ENCODE measurements at places on chromosomes 5 and 9.

GRCh38 chr5:73322437-73323076 is 126.0 kb downstream of the FOXD1 start:
- DNase-seq = no peak

GRCh38 chr5:175162036-175162435 is 281.9 kb downstream of the DRD1 start:
- no peak for DNase-seq

DNA sequence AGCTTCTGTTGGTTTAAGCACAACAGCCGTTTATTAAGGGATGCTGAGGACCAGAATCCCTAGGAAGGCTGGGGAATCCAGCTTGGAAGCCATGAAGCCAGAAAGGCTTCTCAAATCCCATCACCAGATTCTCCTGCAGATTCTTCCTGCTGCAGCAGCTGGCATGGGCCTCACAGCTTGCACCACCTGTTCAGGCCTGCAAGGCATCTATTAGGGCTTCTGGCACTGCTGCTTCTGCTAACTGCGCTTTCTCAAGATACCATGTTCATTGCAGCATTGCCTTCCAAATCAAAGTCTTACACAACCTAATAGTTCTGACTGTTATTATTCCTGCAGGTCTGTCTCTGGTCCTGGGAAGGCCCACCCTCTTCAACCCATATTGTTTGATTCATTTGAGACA is 51.2 kb upstream of the ZNF366 start:
- DNase-seq = no peak

DNA sequence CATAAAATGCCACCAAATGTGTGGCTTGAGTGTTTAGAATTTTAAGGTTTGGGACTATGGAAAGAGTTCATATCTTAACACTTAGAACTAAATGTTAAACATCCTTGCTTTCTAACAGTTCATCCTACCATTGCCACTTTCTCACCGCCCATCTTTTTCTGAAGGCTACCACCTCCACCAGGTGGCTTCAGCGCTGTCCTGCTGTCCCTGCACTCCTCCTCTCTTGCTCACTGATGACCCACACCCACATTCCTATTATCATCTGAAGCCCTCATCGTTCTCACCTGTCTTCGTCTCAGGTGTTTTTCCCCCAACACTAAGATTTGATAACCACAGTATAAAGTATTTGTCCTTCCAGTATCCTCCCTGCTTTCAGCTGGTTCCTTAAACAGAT is 7.4 kb downstream of the MEGF10 start:
- DNase-seq = no peak

DNA sequence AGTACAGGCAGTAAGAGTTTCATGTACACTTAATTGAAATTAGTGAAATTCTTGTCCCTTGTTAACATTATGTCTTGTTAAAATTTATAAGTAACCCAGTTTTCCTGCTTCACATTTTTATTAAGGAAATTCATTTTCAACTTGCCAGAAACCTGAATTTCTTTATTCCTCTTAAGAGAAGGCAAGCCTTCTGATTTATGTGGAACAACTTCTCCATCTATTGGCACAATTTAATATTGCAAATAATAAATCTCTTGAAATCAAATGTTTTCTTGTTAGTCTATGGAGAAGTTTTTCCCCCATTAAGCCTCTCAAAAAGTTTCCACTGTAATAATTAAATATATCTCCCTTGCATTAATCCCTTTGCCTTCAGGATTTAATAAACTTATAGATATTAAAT is 33.8 kb upstream of the ACO1 start:
- DNase-seq = no peak

DNA sequence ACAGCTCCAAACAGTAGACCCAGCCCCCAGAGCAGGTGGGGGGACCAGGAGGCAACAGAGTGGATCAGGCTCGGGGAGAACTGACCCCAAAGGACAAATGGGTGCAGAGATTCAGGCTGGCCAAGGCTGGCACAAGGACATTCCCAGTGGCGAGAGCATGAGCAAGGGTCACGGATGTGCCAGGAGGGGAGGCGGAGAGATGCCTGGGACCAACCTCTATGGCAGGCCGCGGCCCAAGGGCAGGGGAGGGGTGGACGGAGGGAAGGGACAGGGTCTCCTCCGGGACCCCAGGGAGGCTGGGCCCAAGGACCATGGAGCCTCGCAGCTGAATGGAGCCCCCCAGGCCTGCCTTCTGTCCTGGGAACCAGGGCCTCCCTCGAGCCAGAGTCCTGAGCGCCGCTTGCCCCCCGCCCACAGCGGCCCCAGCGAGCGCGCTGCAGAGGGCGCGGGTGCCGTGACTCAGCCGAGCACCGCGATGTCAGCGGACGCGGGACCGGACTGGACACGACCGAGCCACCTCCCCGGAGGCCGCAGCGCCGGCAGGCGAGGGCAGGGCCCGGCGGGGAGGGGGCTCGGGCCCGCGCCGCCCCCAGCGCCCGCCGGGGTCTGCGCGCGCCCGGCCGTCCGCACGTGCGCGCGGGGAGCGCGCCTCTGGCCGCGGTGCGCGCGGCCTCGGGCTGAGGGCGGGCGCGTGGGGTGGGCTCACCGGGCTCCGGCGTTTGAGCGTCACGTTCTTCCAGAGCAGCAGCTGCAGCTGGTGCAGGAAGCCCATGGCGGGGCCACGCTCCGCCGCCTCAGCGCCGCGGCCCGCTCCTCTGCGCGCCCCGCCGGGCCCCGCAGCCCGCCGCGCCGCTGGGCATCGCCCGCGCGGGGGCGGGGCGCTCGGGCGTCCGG is at the start of gene ABCA2:
Gene ABCA2, minus strand, starts transcription at position 869 of the 894 bp plus-strand sequence. Its CDS starts 97 bp downstream, at position 772.
- DNase-seq = no peak

DNA sequence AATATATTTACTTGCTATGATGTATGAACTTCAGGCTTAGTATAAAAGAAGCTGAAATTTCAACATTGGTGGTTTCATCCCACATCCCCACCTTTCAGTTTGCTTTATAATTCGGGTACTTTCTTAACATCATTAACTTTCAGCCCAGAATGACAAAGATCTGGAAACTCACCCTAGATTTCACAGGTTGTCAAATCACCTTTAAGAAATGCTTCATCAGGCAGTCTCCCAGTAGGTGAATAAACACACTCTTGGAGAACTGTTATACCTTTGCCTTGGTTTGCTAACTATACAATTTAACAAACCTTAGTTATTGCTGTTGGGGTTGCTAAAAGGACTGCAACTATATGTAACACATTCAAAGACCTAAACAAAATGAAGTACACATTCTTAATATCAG is 54.4 kb downstream of the MLANA start:
- no peak for DNase-seq

GRCh38 chr5:158514986-158515359 is 584.7 kb downstream of the EBF1 start:
- no peak for DNase-seq

DNA sequence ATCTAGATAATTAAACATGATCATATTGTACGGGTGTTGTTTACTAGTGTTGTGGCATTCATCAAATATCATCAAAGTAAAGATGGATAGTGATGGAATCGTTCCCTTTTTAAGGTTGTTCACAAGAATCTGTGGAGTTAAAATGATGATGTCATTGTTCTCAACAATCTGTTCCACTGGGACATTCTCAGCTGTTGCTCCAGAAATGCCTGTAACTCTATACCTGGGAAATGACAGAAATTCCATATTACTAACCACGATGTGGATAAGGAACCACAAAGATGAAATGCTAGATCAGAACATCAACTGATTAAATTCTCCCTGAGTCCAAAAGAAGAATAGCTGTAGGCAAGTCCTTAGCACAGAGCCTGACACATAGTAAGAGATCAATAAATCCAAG is 38.0 kb downstream of the RIGI start:
- no peak for DNase-seq
